ENCODE measurements at places on chromosomes 6 and 20. TPM values are rescaled to one million over a fixed set of nuclear protein-coding genes. Genes with fewer than 3 reads are reported as not detected.
A peak's percentile ranks its signal among the peaks of the same experiment; 100 is the strongest.

KCTD20 gene
- total RNA-seq = 22.6 TPM

EBF4 gene
- total RNA-seq = 1.9 TPM

SLC44A4 gene
- 0.24 TPM for total RNA-seq

NAPB gene
- total RNA-seq = 5.0 TPM

OR2B6 gene
- not detected for total RNA-seq

SRPK1 gene
- total RNA-seq = 36.9 TPM

MRPS10 gene
- 40.3 TPM for total RNA-seq

DNA sequence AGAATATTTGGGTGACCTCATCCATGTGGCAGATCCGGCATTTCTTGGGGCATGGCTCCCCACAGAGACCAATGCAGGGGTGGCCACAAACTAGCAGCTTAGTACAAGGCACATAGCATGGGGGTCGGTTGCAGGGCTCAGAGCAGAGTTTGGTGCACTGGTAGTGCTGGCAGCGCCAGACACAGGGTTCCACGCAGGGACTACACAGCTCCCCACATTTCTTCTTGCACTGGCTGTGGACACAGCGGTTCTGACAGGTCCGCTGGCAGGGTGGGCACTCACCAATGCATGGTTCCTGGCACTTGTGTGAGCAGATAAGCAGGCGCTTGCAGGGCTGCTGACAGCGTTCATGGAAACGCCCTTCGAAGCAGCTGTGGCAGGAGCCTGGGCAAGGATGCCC, 29.1 kb downstream of the DDX27 start:
- H3K4me3 ChIP-seq = no peak overlapping the region
- DNase-seq = no peak
- peaks cover 100% of the 10 kb centered on the region for H3K36me3 ChIP-seq
- no peaks in the 10 kb centered on the region for H3K4me1 ChIP-seq
- no peak overlapping the region for H3K27ac ChIP-seq

DNA sequence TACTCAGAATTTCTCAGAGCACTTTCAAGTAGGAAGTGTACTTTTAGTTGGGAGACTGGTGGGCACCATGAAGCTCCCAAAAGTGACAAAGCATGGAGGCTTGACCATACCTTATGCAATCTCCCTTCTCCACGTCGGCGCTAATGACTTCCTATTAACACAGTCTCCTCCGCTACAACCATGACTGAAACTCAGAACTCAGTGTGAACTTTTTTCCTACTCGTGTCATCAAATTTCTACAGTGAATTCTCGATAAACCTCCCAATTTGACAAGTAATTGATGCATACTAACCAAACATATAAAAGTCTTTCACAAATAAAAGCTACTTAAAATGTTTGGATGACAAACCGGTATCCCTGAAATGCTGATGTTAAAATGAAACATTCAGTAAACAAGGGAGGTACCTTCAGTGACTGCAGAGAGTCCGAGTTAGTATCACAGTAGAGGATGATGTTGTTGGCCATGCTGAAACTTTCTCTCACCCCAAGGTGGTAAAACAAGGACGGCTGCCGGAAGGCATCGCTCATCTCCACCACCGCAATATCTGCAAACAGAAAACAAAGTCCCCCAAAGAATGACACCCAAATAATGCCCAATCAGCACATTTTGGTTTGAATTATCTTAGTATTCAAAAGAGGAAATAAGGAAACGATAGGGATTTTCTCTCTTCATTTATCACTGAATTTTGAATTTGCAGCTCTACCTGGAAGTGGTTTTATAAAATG, 72.1 kb downstream of the MAP3K5 start:
- H3K4me3 ChIP-seq = no peak overlapping the region
- no peaks in the 10 kb centered on the region for H3K36me3 ChIP-seq
- no peak overlapping the region for H3K27ac ChIP-seq
- peaks cover 10% of the 10 kb centered on the region for H3K4me1 ChIP-seq
- DNase-seq = no peak
- no peaks in the 10 kb centered on the region for H3K27me3 ChIP-seq

DNA sequence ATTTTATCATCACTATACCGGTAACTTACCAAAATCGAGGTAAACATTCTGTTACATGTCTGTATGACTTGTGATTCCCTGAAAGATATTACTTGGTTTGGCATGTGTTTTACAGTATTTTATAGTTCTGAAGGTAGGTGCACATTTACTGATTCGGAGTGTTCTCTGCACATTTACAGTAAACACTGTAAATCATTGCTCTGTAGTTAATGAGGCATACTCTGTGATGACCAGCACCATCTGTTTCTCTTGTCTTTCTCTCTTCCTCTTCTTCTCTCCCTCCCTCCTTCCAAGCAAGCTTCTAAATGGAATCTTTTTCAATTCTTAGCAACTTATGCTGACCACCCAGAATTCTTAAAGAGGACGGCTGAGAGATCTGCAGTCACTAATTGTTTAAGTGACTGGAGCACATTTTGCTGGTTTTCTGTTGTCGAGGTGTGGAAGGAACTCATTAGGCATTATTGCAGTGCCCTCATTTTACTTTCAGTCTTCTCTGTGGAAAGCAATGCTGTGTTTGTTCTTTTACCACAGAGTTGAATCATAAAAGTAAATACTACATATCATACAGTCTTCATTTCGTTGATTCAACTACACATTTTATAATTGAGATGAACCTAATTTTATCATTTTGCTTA, 126.5 kb downstream of the UTRN start:
- no peak for DNase-seq
- no peaks in the 10 kb centered on the region for H3K27me3 ChIP-seq
- H3K27ac ChIP-seq = no peak overlapping the region
- no peak overlapping the region for H3K4me3 ChIP-seq
- H3K4me1 ChIP-seq = peaks cover 18% of the 10 kb centered on the region

DNA sequence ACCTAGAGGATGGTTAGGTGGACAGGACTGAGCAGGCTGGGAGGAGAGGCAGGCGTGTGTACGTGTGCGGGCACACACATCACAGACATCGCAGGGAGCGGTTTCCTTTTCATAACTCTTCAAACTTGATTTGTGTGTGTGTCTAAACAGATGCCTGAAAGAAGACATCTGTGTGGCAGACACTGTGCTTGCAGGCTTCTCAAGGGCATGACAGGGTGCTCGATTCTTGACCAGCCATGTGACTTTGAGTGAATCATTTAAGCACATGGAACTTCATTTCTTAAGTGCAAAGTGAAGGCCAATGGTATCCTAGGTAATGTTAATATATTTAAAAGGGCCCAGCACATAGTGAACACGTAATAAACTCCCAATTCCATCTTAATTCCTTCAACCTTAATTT, 186.5 kb downstream of the SCP2D1 start:
- H3K4me1 ChIP-seq = no peaks in the 10 kb centered on the region
- no peaks in the 10 kb centered on the region for H3K36me3 ChIP-seq
- H3K27me3 ChIP-seq = no peaks in the 10 kb centered on the region
- H3K4me3 ChIP-seq = no peak overlapping the region

DNA sequence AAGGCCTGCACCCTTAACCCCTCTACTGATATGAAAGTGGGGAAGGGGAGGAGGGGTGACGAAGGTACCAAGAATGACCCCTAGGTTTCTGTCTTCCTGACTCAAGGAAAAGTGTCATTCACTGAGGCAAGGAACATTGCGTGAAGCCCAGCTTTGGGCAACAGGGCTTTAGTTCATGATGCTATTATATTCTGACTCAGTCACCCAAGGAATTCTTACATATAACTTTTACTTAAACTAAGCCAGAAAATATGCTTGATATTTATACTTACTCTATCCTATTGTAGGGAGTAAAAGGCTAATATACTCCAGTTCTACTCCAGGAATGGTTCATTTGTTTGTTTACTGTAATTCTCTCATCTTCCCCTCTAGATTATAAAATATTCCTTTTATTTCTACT, 60.5 kb downstream of the DOP1A start:
- H3K4me1 ChIP-seq = no peaks in the 10 kb centered on the region
- H3K36me3 ChIP-seq = peaks cover 100% of the 10 kb centered on the region
- H3K27me3 ChIP-seq = no peaks in the 10 kb centered on the region
- H3K4me3 ChIP-seq = no peak overlapping the region
- DNase-seq = no peak
- H3K27ac ChIP-seq = no peak overlapping the region

- no peak overlapping the region for H3K4me3 ChIP-seq
- H3K36me3 ChIP-seq = no peaks in the 10 kb centered on the region
- no peak overlapping the region for H3K27ac ChIP-seq
- DNase-seq = no peak
Measured at GRCh38 chr6:14646371-14646770, 528.8 kb downstream of the CD83 start.

DNA sequence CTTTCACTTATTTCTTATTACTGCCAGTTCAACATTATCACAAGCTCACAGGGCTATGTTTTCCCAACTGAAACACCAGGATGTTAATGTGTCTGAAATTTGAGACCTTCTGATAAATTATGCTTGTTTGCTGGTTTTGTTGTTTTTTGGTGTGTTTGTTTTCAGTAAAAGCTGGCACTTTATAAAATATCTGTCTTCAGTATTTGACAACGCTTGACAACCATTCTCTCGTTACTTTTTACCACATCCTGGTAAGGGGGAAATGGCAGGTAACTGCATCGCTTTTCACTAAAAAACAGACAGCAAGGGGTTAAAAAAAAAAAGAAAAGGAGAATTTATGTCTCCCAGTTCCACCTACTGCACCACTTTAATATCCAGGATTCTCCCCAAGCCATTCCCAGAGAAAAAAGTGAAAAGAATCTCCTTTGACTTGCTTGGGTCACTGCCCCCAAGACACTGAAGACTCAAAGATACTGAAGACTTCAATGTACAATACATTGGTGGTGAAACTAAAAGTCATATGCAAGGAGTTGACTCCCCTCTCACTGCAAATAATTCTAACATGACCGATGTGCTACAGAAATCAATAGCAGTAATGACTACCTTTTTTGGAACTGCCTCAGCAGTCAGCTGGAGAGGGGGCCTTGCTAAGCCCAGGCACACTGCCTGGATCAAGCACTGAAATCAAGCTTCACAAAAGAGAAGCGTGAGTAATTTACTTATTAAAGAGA, 88.9 kb downstream of the HIVEP2 start:
- no peak overlapping the region for H3K4me3 ChIP-seq
- H3K27me3 ChIP-seq = no peaks in the 10 kb centered on the region
- peak overlapping the region; percentile 89 for H3K27ac ChIP-seq
- peaks cover 56% of the 10 kb centered on the region for H3K4me1 ChIP-seq

- H3K4me3 ChIP-seq = no peak overlapping the region
- H3K27me3 ChIP-seq = peaks cover 79% of the 10 kb centered on the region
- DNase-seq = peak; percentile 54
- no peaks in the 10 kb centered on the region for H3K36me3 ChIP-seq
Measured at GRCh38 chr20:63344616-63345327, 16.4 kb downstream of the CHRNA4 start.

DNA sequence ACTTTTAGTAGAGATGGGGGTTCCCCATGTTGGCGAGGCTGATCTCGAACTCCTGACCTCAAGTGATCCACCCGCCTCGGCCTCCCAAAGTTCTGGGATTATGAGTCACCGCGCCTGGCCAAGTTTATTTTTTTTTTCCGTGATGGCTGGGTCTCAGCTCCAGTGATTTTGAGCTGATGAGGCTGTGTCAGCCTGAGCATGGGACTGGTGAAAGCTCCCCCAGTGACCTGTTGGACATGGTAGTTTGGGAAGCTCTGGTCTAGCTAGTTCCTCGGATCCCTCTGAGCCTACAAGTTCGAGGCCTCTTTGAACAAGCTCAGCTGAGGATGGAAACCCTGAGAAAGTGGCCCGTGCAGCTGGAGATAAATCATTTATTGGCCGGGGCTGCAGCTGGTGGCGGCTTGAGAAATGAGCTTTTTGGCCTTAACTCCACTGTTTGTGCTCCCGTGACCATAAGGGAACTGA, 126.8 kb downstream of the SNX5 start:
- peaks cover 2% of the 10 kb centered on the region for H3K27me3 ChIP-seq
- H3K4me3 ChIP-seq = no peak overlapping the region
- DNase-seq = peak; percentile 70
- H3K36me3 ChIP-seq = no peaks in the 10 kb centered on the region
- peak overlapping the region; percentile 53 for H3K27ac ChIP-seq

All from psoas muscle (tissue), 8 donors.